Large intestine (tissue), 12 donors: ENCODE measurements at places on chromosomes 5 and 9.
A peak's percentile ranks its signal among the peaks of the same experiment; 100 is the strongest.

- DNase-seq, result no peak
- peaks cover 13% of the 10 kb centered on the region for H3K27me3 ChIP-seq
- peaks cover 4% of the 10 kb centered on the region for H3K4me1 ChIP-seq
- H3K36me3 ChIP-seq, result no peaks in the 10 kb centered on the region
Observed at GRCh38 chr5:61732796-61733195, 400.7 kb downstream of the ZSWIM6 start.

DNA sequence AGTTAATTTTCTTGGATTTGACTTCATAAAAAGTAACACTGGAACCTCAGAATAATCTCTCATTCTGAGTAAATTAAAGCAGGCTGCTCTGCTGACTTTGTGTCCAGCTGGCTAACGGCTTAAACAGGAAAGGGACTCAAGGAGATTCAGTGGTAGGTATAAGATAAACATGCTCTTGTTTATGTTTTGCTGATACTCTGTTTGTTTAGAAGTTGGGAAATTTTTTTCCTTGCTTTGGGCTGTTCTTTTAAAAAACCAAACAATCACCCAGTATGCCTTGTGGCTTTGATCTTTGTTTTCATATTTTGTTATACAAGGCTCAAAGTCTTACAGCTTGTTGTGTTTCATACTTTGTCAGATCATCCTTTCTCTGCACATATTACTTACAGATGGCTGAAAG, 237.6 kb upstream of the RIOK2 start:
- H3K27ac ChIP-seq, result no peak overlapping the region
- peaks cover 2% of the 10 kb centered on the region for H3K27me3 ChIP-seq
- no peak for DNase-seq
- H3K36me3 ChIP-seq, result no peaks in the 10 kb centered on the region

- DNase-seq, result no peak
- no peak overlapping the region for H3K27ac ChIP-seq
- no peak overlapping the region for H3K4me3 ChIP-seq
- H3K4me1 ChIP-seq, result no peaks in the 10 kb centered on the region
Observed at GRCh38 chr5:173208296-173208695, 26.7 kb downstream of the NKX2-5 start.

GRCh38 chr9:28410411-28410810, 837.1 kb upstream of the C9orf72 start:
- no peaks in the 10 kb centered on the region for H3K36me3 ChIP-seq
- H3K27ac ChIP-seq, result no peak overlapping the region
- DNase-seq, result no peak
- no peaks in the 10 kb centered on the region for H3K4me1 ChIP-seq
- H3K27me3 ChIP-seq, result no peaks in the 10 kb centered on the region

GRCh38 chr5:9898319-9898718, 268.2 kb upstream of the TAS2R1 start:
- no peaks in the 10 kb centered on the region for H3K36me3 ChIP-seq
- no peak overlapping the region for H3K27ac ChIP-seq
- peak; percentile 22 for DNase-seq
- no peaks in the 10 kb centered on the region for H3K27me3 ChIP-seq

GRCh38 chr5:40446910-40447309, 232.8 kb upstream of the PTGER4 start:
- peak overlapping the region; percentile 50 for H3K27ac ChIP-seq
- H3K4me3 ChIP-seq, result no peak overlapping the region
- no peaks in the 10 kb centered on the region for H3K27me3 ChIP-seq

DNA sequence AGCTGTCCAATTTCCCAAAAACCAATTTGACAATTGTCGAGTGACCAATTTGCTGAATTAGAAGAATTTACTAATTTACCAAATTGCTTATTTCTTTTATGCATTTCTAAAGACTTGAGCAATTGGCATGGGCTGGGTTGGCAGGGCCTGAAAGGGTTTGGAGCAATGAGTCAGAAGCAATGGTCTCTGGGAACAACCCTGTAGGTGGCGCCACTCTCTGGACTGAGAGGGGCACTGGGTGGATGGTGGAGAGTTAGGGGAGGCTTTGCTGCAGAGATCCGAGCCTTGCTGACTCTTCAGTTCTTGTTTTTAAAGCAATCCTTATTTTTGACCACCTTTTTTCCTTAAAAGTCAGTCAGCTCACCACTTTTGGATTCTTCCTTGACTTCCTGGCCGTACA, 71.5 kb upstream of the RPS23 start:
- no peak for DNase-seq
- H3K36me3 ChIP-seq, result no peaks in the 10 kb centered on the region
- no peaks in the 10 kb centered on the region for H3K4me1 ChIP-seq

DNA sequence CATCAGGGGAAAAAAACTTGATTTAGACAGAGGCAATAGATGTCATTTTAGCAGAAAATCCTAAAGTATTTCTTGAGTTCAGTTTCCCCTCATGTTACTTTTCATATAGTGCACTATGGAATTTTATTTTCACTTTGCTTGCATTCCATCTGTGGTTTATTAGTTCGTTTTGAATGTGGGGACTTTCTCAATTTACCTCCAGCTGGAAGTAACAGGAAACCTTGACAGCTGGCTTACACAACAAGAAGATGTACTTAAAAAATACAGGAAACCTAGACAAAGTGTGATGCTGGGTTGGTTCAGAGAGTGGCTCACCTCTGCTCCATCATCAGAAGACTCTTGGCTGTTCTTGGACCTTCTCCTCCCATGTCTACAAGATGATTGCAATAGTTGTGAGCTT, 567.0 kb downstream of the CETN3 start:
- no peak for DNase-seq
- no peak overlapping the region for H3K4me3 ChIP-seq
- H3K36me3 ChIP-seq, result no peaks in the 10 kb centered on the region

- H3K4me1 ChIP-seq, result no peaks in the 10 kb centered on the region
- no peak for DNase-seq
- H3K36me3 ChIP-seq, result no peaks in the 10 kb centered on the region
- no peaks in the 10 kb centered on the region for H3K27me3 ChIP-seq
- H3K4me3 ChIP-seq, result no peak overlapping the region
Observed at GRCh38 chr9:6553866-6554265, 91.7 kb downstream of the GLDC start.

DNA sequence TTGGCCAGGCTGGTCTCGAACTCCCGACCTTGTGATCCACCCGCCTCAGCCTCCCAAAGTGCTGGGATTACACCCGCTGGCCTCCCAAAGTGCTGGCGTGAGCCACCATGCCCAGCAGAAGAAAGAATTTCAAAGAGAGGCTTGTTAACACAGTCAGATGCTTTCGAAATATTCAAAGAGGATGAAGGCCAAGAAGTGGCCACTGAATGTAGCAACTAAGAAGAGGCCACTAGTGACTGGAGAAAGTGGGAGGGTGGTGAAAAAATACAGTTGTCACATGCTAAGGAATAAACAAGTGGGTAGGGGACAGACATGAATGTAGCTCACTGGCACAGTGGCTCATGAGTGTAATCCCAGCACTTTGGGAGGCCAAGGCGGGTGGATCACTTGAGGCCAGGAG, 13.0 kb upstream of the TPM2 start:
- no peak overlapping the region for H3K4me3 ChIP-seq
- no peaks in the 10 kb centered on the region for H3K4me1 ChIP-seq
- no peak overlapping the region for H3K27ac ChIP-seq
- H3K36me3 ChIP-seq, result peaks cover 99% of the 10 kb centered on the region

DNA sequence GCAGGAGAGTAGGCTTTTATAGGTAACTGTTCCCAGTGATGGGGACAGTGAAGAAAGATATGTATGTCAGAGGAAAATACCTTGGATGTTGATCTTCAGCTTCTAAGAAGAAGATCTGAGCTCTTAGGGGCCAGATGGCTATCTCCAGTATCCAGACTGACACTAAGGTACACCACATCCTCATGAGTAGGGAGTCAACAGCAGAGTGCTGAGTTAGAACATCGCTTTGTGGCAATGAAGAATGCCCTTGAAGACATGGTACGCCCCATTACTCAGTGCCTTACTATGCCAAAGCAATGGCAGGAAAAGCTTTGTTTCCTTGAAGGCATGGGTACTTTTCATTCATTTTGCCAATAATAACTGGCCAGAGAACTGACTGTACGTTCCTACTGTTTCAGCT, 263.7 kb downstream of the CEMIP2 start:
- H3K27me3 ChIP-seq, result no peaks in the 10 kb centered on the region
- peaks cover 13% of the 10 kb centered on the region for H3K4me1 ChIP-seq
- H3K27ac ChIP-seq, result no peak overlapping the region
- H3K4me3 ChIP-seq, result no peak overlapping the region
